ENCODE measurements at places on chromosomes 2 and 18.

DNA sequence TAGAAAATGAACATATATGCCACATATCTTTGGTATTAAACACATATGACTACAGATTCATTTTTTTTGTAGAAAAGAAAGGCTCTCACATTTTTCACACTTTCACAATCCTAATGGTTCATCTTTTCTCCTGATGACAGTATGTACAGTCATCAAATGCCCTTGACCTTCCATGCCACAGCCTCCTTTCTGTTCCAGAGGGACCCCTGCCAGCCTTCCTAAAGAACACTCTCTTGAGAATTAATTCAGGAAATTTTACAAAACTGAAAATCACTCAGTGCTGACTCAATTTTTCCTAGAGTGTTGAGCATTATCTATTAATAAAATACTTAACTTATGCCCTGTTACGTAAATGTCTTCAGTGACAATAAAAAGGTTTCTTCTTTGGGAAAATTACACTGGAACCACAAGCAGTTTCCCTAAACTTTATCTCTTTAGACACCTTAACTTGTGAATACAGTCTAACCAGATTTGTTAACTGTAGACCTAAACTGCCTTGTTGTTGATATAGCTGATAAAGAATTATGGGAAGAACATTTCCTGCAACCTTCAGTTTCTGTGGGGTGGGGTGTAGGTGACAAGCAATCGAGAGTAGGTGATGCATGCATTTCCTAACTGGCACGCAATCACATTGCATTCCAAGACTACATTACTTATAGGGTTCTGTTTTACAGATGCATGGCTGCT is 15.3 kb upstream of the ACOXL start:
- DNase-seq = no peak

- no peak for DNase-seq
These were observed 33.9 kb downstream of the PTPN18 start for GRCh38 chr2:130389783-130390182.

DNA sequence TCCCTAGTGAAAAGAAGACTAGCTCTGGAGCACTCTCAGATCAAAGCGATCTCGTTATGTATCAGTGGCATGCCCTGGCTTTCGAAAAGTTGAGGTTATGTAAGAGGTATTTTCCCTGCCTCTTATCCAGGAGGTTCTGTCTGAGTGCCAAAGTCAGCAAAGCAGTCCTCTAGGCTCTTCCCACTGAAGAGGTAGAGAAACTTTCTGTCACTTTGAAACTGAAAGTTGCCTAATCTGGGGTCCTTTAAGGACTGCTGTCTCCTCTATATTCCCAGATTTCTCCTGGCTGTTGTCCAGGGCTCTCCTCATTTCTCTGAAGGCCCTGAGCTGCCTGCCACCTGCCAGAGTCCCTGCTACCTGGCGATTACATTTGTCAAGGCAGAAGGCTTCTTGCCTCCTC is 96.3 kb downstream of the B3GNT2 start:
- no peak for DNase-seq

DNA sequence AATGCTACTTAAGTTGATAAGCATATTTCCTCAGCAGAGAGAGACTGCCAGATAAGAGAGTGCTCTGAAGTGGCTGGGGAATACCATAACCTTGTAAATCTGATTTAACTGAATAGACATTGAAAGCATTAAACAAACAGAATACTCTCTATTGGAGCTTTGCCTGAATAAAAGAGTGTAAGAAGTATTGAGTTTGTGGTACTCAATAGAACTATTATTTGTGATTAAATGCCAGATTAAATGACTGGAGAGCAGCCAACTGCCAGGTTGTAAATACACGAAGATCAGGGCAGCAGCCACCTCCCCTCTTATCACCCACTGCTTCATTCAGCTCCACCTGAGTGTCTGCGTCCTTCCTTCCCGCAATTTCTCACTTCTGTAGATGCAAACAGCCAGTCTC is 373.6 kb downstream of the DCDC2C start:
- DNase-seq = no peak

GRCh38 chr2:28252311-28252710 is 140.3 kb upstream of the FOSL2 start:
- DNase-seq = no peak

GRCh38 chr2:234579231-234579962 is 82.5 kb upstream of the ARL4C start:
- no peak for DNase-seq

- DNase-seq = no peak
These were observed 569 bp downstream of the TSPYL6 start for GRCh38 chr2:54255230-54256090.

DNA sequence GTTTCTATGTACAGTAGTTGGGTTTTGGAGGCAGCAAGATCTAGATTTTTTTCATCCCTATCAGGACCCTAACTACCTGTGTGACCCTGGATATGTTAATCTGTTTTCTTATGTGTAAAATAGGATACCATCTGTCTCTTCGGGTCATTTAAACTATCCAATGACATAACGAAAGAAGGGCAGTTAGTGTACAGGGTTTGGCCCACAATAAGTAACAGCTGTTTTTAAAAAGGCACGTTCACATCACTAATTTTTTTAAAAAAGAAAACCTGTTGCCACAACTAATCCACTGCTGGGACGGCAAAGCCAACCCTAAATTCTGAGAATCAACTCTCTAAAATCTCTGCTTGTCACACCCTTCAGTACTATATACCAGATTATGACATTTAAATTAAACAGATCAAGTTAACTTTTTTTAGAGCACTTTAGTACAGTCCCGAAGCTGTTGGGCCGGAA is 869 bp downstream of the USP40 start:
- no peak for DNase-seq

DNA sequence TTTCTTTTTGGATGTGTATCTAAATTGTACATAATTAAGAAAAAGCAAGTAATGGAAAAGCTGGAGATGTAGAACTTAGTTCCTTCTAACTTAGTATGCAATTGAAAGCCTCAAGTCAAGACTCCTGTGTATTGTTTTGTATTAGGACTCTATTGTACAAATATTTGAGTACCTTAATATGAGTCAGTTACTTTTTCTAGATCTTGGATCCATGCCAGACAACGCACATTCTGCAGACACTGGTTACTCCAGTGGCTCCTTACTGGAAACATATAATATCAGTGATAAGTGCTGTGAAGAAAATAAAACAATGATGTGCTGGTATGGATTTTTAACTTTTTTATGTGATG is 1.5 kb downstream of the SLC39A10 start:
- no peak for DNase-seq

DNA sequence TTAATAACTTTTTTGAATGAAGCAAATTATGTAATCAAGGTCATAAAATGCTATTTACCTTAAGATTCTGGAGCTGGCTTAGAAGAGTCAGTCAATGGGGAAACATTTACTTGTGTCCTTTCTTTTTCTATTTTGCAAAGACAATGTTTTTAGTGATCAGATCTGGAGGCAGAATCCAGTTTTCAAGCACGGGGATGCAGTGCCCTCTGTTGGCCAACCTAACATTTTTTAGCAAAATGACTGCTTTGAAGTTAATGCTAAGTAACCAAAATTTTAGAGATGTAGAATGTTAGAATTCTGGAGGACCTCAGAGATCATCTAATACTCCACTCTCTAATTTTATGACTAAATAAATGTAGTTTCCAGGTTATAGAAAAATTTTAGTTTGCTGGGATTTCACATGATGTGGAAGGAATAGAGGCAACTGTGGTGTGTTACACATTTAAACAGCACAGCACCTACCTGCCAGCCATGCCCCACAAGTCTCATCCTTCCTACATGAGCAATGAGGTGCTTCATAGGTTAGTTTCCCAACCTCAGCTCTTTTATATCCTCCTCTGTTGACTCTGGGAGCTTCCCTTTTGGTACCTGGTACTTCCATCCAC is 23.6 kb upstream of the SLC9A4 start:
- DNase-seq = peak; percentile 34

DNA sequence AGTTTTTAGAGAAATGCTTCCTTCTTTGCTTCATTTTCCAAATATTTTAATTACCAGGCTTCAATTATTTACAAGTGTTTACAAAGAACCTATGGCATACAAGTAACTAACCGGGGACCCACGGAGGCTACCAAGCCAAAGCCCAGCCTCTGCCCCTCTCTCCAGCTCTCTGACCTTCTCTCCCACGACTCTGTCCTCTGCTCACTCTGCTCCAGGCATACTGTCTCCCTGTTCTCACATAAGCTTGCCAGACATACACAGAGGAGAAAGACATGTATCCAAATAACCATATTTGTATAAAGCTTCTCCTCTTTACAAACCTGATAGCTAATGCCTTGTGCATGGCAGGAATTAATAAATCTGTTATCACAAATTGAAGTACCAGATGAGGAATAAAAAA is 141.3 kb downstream of the ZNF521 start:
- no peak for DNase-seq

GRCh38 chr2:2547451-2547850 is 216.4 kb upstream of the MYT1L start:
- no peak for DNase-seq

DNA sequence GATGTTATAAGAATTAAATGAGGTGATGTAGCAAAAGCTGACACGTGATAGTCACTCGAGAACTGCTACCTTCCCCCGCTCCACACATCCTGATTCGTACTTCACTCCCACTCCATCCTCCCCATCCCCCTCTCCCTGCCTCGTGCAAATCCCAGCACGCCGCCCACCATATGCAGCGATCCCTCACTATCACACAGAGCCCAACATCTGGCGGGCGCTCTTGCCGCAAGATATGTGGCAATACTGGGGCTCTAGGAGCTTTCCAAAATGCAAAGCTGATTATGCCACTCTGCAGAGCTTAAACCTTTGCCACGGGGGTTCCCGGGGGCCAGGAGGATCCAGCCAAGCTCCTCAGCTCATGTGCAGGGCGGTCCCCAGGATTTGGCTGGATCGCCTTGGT is 37.4 kb downstream of the DNMT3A start:
- DNase-seq = no peak

Data from activated T-helper 1 cell treated with anti-CD3 and anti-CD28 coated beads, Interleukin-2, amount 50 U/mL, for 16 hours (primary cell).